ENCODE measurements at places on chromosomes 11 and 22. TPM values are rescaled to one million over a fixed set of nuclear protein-coding genes. Genes with fewer than 3 reads are reported as not detected.
A peak's percentile ranks its signal among the peaks of the same experiment; 100 is the strongest.

FIBIN gene
- total RNA-seq: 8.7 TPM

APOA4 gene
- not detected for total RNA-seq

TTC36 gene
- total RNA-seq: 0.55 TPM

OR8B8 gene
- total RNA-seq: not detected

SRSF8 gene
- 24.9 TPM for total RNA-seq

DNA sequence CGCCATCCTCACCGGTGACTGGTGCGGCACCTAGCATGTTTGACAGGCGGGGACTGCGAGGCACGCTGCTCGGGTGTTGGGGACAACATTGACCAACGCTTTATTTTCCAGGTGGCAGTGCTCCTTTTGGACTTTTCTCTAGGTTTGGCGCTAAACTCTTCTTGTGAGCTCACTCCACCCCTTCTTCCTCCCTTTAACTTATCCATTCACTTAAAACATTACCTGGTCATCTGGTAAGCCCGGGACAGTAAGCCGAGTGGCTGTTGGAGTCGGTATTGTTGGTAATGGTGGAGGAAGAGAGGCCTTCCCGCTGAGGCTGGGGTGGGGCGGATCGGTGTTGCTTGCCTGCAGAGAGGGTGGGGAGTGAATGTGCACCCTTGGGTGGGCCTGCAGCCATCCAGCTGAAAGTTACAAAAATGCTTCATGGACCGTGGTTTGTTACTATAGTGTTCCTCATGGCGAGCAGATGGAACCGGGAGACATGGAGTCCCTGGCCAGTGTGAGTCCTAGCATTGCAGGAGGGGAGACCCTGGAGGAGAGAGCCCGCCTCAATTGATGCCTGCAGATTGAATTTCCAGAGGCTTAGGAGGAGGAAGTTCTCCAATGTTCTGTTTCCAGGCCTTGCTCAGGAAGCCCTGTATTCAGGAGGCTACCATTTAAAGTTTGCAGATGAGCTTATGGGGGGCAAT, 1.1 kb downstream of the NEAT1 start:
- peak overlapping the region; percentile 75 for H3K4me3 ChIP-seq
- no peak for DNase-seq
- peaks cover 34% of the 10 kb centered on the region for H3K36me3 ChIP-seq
- H3K4me1 ChIP-seq: peaks cover 50% of the 10 kb centered on the region
- peak overlapping the region; percentile 99 for H3K27ac ChIP-seq

GRCh38 chr11:122163053-122163819, 47.2 kb upstream of the BLID start:
- H3K36me3 ChIP-seq: no peaks in the 10 kb centered on the region
- DNase-seq: no peak
- H3K27ac ChIP-seq: no peak overlapping the region
- H3K4me1 ChIP-seq: peaks cover 6% of the 10 kb centered on the region
- no peak overlapping the region for H3K4me3 ChIP-seq

DNA sequence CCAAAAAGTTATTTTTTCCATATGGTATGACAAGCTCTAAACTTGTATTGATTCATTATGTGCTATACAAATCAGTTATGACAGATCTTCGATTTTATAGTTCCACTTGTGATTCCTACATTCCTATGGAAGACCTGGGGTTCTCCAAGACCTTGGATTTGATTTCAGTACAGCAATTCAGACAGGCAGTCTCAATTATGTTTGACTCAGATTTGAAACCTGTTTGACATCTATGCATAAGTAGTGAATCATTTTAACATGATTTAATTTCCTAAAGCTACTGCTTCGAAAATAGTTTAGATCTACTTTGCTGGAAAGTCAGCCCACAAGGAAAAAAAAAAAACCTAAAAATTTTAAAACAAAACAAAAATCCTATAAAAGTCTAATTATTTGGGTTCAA, 820.4 kb downstream of the LUZP2 start:
- no peaks in the 10 kb centered on the region for H3K4me1 ChIP-seq
- no peaks in the 10 kb centered on the region for H3K36me3 ChIP-seq
- no peak for DNase-seq
- H3K27me3 ChIP-seq: no peaks in the 10 kb centered on the region
- H3K4me3 ChIP-seq: no peak overlapping the region

- H3K27ac ChIP-seq: no peak overlapping the region
- no peaks in the 10 kb centered on the region for H3K36me3 ChIP-seq
- H3K4me3 ChIP-seq: no peak overlapping the region
- H3K4me1 ChIP-seq: no peaks in the 10 kb centered on the region
These were observed 23.6 kb downstream of the OR52E1 start for GRCh38 chr11:5092821-5093585.

GRCh38 chr11:61007383-61007955, 36.0 kb downstream of the CD6 start:
- peak overlapping the region; percentile 37 for H3K4me3 ChIP-seq
- DNase-seq: no peak
- H3K27ac ChIP-seq: no peak overlapping the region

DNA sequence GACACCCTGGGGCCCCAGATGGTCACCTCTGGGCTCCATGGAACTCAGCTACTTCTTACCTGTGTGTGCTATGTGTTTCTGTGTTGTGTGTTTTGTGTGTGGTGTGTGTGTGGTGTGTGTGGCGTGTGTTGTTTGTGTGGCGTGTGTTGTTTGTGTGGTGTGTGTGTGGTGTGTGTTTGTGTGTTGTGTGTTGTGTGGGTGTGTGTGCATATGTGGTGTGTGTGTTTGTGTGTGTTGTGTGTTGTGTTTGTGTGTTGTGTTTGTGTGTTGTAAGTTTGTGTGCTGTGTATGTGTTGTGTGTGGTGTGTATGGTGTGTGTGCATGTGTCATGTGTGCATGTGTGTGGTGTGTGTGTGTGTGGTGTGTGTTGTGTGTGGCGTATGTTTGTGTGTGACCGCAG, 3.8 kb upstream of the WNT7B start:
- H3K36me3 ChIP-seq: no peaks in the 10 kb centered on the region
- H3K27me3 ChIP-seq: peaks cover 12% of the 10 kb centered on the region
- no peak for DNase-seq
- H3K4me1 ChIP-seq: peaks cover 17% of the 10 kb centered on the region
- no peak overlapping the region for H3K27ac ChIP-seq

GRCh38 chr22:43880541-43880991, 11.2 kb downstream of the PNPLA5 start:
- no peak overlapping the region for H3K27ac ChIP-seq
- H3K4me3 ChIP-seq: no peak overlapping the region
- H3K27me3 ChIP-seq: no peaks in the 10 kb centered on the region
- DNase-seq: no peak
- no peaks in the 10 kb centered on the region for H3K36me3 ChIP-seq
- no peaks in the 10 kb centered on the region for H3K4me1 ChIP-seq

GRCh38 chr11:114386131-114386530, 14.2 kb downstream of the C11orf71 start:
- H3K27me3 ChIP-seq: no peaks in the 10 kb centered on the region
- DNase-seq: no peak
- no peaks in the 10 kb centered on the region for H3K4me1 ChIP-seq
- H3K27ac ChIP-seq: no peak overlapping the region
- no peak overlapping the region for H3K4me3 ChIP-seq

All from heart left ventricle (tissue), 16 donors.